MV-4-11 (cell line): ENCODE measurements at places on chromosomes 2 and 18.

DNA sequence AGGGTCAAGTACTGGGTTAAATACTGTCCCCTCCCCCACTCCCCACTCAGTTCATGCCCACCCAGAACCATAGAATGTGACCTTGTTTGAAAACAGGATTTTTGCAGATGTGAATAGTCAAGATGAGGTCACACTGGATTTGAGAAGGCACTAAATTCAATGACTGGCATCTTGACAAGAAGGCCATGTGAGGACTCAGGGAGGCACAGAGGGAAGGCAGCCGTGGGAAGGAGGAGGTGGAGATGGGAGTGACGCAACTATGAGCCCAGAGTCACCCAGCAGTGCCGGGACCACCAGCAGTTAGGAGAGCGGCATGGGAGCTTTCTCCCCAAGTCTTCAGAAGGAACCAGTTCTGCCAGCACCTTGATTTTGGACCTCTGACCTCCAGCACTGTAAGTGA is 257.3 kb downstream of the BCL2 start:
- no peak for DNase-seq

DNA sequence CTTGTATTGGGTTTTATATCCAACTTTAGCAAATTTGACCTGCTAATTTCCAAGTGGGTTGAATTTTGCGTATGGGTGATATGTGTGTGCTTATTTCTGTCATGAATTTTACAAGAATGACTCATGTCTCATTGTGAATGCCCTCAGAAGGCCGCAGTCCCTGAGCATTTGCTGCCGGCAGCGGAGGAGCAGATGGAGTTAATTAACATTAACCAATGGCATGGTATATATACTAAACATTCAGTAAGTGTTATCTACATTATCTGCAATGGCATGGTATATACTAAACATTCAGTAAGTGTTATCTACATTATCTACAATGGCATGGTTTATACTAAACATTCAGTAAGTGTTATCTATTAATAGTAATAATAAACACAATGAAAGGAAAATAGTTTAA is 90.1 kb downstream of the DOK6 start:
- DNase-seq, result no peak

- DNase-seq, result no peak
Observed at GRCh38 chr2:24276349-24276899, 83.9 kb downstream of the ITSN2 start.

- peak; percentile 62 for DNase-seq
Observed at GRCh38 chr18:3213300-3214059, 6.3 kb downstream of the MYOM1 start.

DNA sequence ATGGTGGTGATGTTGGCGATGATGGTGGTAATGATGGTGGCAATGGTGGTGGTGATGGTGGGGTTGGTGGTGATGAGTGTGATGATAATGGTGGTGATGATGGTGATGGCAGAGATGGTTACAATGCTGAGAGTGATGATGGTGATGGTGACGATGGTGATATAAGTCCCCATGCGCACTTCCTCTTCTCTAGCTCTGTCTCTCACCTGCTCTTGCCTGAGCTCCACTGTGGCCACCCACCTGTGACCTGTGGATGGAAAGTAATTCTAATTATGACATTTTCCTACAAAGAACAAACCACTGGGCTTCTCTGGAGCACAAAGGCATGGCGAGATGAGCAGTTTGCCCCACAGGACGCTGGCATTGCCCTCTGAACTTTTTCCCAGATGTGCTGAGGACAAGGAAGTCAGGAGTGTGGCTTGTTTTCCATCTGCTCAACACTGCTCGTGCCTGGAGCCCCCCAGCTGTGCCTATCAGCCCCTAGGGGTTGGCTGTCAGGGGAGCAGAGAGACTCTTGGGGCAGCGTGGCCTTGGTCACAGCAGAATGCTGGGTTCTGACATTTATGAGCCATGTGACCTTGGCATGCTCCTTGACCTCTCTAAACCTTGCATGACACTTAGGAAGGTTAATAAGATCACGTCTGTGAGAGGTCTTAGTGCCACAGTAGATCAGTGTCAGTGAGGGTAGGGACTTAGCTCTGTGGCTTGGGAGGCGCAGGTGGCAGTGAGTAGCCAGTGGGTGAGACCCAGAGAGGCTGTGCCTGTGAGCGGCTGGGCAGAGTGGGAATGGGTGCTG is 68.4 kb downstream of the RRM2 start:
- DNase-seq, result no peak

DNA sequence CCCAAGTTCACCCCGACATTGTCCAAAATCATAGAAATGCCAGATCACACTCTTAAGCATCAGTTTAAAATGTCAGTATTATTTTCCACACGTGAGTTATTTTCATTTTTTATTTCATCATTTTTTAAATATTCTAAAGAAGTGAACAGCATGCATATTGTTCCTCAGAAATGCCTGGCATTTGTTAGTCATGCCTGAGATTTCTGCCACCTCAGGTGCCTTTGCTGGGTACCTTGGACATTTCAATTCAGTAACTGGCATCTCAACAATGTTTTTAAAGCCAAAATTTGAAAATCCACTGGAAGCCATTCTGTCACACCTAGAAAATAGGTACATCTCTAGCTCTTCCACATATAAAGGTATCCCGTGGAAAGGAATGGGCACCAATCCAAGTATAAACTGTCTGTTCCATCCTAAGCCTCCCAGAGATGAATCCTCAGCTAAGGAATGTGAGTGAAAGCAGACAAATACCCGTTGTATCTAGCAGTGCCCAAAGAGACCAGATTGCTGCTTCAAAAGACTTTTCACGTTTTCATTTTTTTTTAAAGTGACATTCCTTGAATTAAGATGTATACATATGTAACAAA is 159.8 kb downstream of the ZNF385B start:
- DNase-seq, result no peak

DNA sequence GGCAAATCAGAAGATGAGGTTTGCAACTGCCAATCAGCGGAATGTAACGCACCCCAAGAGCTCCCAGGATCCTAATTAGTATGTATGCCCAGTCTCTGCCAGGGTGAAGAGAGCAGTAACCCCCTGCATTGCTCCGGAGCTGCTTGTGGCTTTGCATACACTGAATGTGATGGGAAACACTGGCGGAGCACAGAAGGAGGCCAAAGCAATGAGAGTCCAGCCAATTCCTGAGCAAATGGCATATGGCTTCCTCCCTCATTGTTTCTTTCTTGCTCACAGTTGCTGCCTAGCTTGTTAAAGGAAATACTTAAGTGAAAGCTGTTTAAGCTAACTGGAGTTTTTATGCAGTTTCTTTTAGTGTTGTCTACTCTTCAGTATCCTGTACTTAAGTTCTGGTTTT is 343.5 kb upstream of the NT5C1B start:
- no peak for DNase-seq

- peak; percentile 69 for DNase-seq
Observed at GRCh38 chr18:58362027-58362575, 266.8 kb downstream of the ALPK2 start.

GRCh38 chr2:106921451-106921850 is 35.5 kb upstream of the ST6GAL2 start:
- DNase-seq, result no peak

GRCh38 chr2:238668426-238668825 is 179.5 kb upstream of the TWIST2 start:
- no peak for DNase-seq

DNA sequence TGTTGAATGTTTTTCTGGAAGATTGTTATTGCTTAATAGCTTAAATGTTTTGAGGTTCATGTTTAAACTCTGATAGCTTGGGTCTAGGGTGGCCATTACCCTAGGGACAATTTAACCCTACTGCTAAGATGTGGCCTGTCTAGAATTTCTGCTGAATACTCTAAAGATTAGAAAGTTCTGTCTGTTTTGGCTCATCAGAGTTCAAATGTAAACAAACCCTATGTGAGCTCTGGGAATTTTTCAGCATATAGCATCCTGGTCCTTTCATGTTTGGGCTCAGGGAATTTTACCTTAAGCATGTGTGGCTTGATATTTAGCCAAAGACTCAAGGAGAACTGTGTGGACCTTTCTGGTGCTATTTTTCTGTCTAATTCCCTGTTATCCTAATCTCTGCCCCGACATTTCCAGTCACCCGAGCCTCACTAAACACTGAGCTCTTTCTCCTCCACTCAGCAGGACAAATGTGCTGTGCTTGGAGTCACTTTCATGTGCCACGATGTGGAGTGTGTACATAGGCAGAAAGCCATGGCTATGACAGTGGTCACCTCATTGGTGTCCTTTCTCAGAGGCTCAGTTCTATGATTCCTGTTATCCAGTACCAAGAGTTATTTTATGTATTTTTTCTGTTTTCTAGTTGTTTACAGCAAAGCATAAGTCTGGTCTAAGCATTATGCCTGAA is 492.5 kb upstream of the SPHKAP start:
- DNase-seq, result no peak

DNA sequence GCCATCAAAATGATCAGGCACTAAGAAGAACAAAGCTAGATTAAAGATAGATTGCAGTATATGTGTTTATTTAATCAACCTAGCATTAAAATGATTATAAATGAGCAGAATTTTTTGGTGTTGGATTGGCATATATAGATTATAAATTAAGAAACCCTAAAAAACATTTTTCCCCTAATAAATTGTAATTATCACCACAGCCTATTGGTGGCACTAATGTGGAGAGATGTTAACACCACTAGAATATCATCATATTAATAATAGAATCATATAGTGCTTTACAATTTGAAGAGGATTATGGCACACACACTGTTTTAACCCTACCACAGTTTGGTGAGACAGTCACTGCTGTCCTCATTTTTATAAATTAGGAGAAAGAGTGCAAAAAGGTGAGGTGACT is 112.4 kb upstream of the RND3 start:
- no peak for DNase-seq
